Stimulated activated CD8-positive, alpha-beta memory T cell treated with anti-CD3 and anti-CD28 coated beads, Interleukin-7, amount 100 ng/mL, for 24 hours (primary cell): ENCODE measurements at places on chromosomes 7 and 10.

DNA sequence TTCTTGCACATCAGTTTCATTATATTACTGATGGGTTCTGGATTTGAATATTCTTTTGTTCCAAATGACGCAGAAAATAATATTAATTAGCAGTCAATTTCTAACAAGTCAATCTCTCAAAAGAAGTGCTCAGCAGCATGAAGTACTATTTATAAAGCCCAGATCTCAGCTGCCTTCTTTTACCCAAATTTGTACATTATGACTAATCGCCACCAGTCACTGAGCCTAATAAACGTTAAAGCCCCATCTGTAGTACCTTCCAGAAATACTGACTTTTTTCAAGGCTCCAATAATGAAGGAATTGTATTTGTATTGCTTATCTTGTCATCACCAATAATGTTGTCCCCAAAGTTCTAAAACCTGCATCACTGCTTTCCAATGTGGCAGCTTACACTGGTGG lies 540.2 kb downstream of the PARD3 start:
- no peak for DNase-seq

- no peak for DNase-seq
These were observed 341.2 kb upstream of the VWC2 start for GRCh38 chr7:49432254-49432653.

DNA sequence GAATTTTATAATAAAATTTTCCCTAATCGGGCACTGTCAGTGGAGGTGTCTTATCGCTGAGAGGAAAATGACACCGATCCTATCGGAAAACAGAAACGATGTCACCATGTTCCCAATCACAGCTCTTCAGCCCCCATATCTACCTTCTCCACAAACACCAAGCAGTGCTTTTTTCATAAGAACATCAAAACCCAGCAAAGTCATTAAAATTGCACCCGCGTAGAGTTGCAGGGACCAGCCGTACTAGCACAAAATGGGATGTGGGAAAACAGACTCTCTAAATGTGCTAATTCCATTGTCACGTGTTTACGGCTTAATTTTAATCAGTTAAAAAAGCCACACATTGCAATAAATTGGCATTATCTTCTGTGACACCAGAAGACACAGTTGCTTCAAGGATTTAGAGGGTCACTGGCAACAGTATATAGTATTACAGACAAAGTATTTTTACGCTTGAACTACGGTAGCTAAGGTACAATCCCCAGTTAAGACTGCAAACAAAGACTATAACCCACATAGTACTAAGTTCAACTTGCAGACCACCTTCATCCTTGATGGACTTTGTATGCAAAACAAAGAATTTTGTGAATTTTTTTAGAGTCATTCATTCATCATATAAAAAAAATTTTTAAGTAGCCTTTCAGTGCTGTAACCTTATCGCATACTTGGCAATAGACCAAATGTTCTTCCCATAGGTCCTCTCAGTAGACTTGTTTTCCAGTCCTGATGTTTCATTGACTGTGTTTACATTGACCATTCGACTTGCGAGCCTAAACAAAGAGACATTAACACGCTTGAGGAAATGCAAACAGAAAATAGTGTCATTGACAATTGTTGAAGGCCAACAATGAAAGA lies 116.0 kb downstream of the VTI1A start:
- no peak for DNase-seq

GRCh38 chr7:130180571-130181262 lies 24.5 kb downstream of the TMEM209 start:
- DNase-seq, result peak; percentile 13

DNA sequence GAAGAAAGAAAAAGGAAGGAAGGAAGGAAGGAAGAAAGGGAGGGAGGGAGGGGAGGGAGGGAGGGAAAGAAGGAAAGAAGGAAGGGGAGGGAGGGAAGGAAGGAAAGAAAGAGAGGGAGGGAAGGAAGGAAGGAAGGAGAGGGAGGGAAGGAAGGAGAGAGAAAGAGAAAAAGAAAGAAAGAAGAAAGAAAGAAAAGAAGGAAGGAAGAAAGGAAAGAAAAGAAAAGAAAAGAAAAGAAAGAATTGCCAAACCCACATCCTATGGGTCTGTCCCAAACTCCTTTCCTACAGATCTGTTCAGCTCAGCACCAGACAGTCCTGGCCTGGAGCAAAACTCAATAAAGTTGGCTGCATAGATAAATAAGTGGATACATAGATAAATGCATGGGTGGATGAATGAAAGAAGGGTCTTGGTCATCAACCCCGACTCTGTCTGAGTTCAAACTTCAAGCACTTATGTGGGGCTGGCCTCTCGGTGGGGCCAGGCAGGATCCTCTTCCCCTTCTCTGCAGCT lies 17.2 kb upstream of the TLX1 start:
- DNase-seq, result no peak

GRCh38 chr10:14579405-14579804 lies 195.3 kb downstream of the FAM107B start:
- no peak for DNase-seq

GRCh38 chr10:44723082-44723481 lies 188.1 kb upstream of the TMEM72 start:
- DNase-seq, result no peak

- no peak for DNase-seq
These were observed 43.0 kb upstream of the HECTD2 start for GRCh38 chr10:91367127-91367531.
